ENCODE measurements at places on chromosomes 6 and 20.

- DNase-seq = no peak
These were observed 1.8 kb downstream of the MOXD1 start for GRCh38 chr6:132399376-132400074.

DNA sequence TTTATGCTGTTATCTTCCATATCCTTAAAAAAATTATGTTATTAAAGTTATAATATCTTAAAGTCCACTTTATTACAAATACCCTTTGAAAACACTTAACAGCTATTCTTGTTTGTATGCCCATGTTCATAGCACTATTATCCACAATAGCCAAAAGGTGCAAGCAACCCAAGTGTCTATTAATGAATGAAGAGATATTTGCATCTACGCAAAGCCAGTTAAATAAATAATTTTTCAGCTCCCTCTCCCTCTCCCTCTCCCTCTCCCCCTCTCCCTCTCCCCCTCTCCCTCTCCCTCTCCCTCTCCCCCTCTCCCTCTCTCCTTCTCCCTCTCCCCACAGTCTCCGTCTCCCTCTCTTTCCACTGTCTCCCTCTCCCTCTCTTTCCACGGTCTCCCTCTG is 13.1 kb downstream of the CDK5RAP1 start:
- DNase-seq = no peak

- no peak for DNase-seq
These were observed 43.9 kb downstream of the RRBP1 start for GRCh38 chr20:17637985-17638640.

GRCh38 chr20:50471231-50471630 is 39.0 kb upstream of the PTPN1 start:
- no peak for DNase-seq

GRCh38 chr6:1890071-1890470 is 280.4 kb downstream of the FOXC1 start:
- no peak for DNase-seq

GRCh38 chr6:130900913-130901312 is 73.7 kb downstream of the SMLR1 start:
- DNase-seq = no peak

DNA sequence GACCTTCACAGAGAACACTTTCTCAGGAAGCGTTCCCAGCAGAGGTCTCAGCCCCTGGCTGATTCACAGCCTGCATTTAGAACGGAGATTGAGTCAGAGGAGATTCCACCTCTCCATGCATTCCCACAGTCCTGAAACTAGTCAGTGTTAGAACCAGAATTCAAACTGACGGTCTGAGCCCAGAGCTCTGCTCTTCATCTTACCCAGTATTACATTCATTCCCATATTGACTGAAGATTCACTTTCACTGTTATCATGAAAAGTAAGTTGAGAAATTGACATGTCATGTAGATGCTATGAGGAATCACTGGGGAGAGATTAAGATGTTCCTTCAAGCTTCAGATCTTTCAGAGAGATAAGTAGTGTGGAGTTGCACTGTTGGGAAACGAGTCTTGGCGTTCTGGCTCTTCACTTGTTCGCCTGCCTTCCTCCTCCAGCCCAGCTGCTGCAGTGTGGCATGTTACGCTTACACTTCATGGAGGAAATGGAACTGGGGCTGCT is 28.3 kb downstream of the MAS1 start:
- DNase-seq = no peak

- no peak for DNase-seq
These were observed 123.8 kb upstream of the ID4 start for GRCh38 chr6:19713411-19713810.

DNA sequence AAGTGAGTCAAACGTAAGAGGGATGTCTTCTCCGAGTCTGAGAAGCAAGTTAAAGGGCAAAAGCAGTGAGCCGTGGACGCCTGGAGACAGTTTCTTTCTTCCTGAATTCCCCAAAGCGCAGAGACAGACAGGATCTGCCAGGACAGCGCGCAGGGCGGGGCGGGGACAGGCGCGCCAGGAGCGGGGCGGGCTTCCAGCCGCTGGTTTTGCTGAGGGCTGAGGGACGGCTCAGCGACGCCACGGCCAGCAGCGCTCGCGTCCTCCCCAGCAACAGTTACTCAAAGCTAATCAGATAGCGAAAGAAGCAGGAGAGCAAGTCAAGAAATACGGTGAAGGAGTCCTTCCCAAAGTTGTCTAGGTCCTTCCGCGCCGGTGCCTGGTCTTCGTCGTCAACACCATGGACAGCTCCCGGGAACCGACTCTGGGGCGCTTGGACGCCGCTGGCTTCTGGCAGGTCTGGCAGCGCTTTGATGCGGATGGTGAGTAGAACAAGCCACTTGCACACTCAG is at the start of gene SCGN:
SCGN (plus strand) TSS at position 209 of the 509 bp plus-strand sequence; CDS start at position 398, 189 bp downstream.
- peak; percentile 4 for DNase-seq

DNA sequence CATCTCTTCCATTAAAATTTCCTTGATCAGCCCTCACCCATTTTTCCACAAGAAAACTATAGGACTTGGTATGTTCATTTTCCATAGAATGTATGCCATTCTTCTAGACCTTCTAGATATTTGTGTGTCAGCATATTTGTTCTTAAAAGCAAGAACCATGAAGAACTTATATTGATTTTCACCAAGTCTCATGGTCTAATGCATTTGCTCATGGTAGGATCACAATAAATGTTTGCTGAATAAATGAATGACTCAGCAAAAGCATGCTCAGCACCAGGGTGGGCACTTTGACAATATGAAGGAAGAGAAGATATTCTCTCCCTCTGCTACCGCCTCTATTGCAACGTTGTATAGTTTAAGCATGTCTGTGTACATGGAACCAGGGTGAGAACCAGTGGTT is 805.5 kb upstream of the SLC35B3 start:
- DNase-seq = no peak

DNA sequence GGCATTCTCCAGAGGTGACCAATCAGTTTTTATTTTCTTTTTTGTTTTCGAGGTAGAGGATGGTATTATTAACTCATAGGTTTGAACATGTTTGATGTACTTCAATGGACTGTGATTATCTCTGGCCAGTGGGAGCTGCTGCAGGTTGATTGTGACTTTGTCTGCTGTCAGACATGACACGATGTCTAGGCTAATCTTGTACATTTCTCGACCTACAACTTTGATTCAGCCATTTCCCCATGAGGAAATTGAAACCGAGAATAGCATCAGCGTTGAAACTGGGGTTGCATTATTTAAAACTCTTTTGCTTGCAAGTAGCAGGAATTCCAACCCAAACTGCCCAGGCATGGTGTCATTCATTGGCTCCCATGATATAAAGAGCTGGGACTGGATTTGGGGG is 218.9 kb downstream of the CDH26 start:
- no peak for DNase-seq

GRCh38 chr6:157732416-157733161 is 90.5 kb upstream of the SNX9 start:
- no peak for DNase-seq

- no peak for DNase-seq
These were observed 283.9 kb upstream of the FOXQ1 start for GRCh38 chr6:1027795-1028569.

Data from T follicular helper cell (primary cell).